H54 (cell line): ENCODE measurements at places on chromosomes 3 and 15.

DNA sequence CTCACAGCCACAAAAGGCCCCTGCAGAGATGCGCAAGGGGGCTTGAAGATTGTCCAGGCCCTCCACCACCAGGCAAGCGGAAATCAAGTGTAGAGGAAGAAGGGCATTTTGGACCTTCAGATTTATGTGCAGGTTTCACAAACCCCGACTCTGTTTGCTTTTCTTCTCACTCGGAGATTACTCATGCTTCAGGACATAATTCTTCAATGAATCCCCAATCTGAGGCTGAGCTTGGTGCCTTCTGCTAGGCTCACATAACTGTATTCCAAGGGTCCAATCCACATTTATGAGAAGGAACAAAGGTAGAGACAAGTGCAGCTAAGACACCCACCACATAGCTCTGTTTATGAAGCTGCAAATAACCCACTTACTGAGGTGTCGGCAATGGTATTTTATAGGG is 50.6 kb upstream of the NMNAT3 start:
- no peak for DNase-seq

DNA sequence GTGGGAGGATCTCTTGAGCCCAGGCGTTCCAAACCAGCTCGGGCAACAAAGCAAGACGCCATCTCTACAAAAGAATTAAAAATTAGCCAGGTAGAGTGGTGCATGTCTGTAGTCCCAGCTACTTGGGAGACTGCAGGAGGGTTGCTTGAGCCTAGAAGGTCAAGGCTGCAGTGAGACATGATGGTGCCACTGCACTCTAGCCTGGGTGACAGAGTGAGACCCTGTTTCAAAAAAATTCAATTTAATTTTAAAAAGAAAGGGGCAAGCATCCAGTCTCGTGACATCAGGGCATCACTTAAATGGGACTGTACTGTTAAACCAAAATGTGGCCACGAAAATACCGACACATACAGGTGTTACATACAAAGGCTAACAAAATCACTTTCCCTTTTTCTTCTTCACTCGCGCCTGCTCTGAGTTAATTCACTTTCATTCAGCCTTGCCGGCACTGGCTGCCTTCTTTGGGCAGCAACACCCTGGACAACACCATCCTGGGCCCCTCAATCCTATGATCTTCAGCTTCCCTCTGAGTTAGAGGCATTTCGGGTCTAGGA is 121.7 kb downstream of the LIPC start:
- no peak for DNase-seq

DNA sequence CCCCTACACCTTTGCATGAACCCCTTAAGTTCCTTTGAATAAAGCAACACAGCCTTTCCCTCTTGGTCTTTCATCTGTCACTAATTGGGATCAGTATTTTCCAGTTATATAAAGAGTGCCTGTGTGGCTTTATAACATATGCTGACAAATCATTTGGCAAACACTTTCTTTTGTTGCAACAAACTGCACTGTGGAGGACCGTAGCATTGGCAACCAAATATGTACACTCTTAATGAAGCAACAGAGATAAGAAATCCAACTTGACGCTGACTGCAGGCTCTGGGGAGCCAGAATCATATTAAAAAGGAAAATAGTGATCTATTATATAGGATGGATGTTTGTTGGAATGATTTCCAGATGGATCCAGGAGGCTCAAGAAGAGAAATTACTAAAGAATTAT is 120.1 kb upstream of the PRICKLE2 start:
- no peak for DNase-seq

- DNase-seq: peak; percentile 53
Measured at GRCh38 chr15:85282504-85283115, 97.8 kb upstream of the AKAP13 start.
